ENCODE measurements at places on chromosomes 5 and 9.

DNA sequence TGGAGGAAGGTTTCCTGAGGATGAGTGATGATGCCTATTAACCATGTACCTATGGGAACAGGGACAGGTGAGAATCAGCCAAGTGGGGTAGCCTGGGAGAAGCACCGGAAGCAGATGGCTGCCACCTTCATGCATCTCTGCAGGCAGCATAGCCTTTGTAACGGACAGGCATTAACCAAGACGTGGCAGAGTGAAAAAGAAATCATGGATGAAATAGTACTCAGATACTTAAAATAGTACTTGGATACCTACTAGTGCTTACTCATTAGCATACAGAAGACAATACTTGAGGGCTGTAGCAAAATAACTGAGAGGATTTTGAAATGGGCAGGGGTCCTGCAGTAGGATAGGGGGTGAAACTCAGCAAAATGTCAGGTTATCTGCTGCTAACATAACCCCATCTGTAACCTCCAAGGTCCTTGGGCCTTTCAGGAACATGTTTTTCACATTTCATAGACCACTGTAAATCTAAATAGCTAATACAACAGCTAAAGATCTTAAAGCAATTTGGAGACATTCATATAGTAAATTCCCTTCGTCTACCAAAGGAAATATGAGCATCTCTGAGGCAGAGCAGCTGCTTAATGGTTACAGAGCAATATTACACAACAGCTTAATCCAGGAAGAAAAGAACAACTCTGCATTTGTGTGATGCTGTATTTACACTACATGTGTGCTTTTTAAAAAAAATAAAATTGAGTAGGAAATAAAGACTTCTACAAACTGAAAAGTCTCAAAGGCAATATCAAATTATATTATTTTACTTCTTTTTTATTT lies 154.3 kb downstream of the NFIB start:
- no peak for DNase-seq

DNA sequence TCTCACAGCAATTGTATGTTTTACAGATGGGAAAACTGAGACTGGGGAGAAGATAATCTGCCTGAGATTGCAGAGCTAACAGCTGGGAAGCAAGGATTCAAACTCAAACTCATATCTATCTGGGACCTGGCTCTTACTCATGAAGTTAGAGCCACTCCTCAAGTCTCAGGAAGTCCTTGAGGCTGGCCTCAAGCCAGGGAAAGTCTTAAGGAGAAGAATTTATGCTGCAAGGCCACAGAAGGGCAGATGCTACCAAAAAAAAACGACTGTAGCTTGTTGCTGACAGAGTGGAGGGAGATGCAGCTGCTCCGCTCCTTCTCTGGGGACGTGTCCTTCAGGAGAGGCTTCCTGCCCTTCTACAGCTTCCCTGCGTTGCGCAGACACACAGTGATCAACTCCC lies 39.8 kb downstream of the BARHL1 start:
- no peak for DNase-seq

- no peak for DNase-seq
These were observed 348.0 kb downstream of the NPR3 start for GRCh38 chr5:33059081-33059480.

GRCh38 chr9:4517274-4517673 lies 27.0 kb downstream of the SLC1A1 start:
- DNase-seq = no peak

DNA sequence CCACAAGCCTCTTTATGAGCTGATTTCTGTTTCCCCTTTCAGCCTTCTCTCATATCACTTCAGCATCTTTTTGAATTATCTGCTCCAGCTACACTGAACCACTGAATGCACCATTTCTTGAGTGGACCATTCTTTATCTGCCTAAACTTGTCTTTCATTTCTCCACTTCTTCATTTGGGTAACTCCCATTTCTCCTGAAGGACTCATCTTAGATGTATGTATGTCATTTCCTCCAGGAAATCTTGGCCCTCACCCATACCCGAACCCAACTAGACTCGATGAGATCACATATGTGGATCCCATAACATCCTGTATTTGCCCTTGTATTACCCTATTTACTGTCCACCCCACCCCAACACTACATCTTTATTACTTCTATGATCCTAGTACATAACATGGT lies 249.8 kb downstream of the KIF4B start:
- DNase-seq = no peak

- DNase-seq = no peak
These were observed 2.4 kb upstream of the OR1K1 start for GRCh38 chr9:122797316-122798063.

GRCh38 chr5:134509308-134510040 lies 16.0 kb upstream of the JADE2 start:
- DNase-seq = no peak

GRCh38 chr5:137148159-137148558 lies 351.0 kb downstream of the SPOCK1 start:
- no peak for DNase-seq

DNA sequence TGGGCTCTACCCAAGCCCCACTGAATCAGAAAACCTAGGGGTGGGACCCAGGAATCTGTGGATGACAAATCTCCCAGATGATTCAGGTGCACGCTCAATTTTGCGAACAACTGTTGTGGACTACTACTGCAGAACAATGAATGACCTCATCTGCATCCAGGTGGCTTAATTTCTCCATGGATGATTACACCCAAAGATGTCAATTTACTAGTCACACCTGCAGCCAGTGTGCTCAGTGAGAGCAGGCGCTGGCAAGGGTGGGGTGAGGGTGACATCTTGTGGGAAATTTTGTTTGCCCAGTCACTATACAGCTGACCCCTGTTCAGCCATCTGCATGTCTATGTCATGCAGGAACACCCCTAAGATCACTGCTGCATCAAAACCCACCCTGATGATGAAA lies 118.2 kb downstream of the ENTREP1 start:
- DNase-seq = no peak

GRCh38 chr5:180557217-180557809 lies 34.0 kb downstream of the SCGB3A1 start:
- no peak for DNase-seq

- DNase-seq = no peak
These were observed 19.7 kb downstream of the TUSC1 start for GRCh38 chr9:25658571-25658970.

- DNase-seq = no peak
These were observed 6.0 kb upstream of the PITX1 start for GRCh38 chr5:135040034-135040332.

GRCh38 chr5:2178528-2178927 lies 295.8 kb upstream of the IRX4 start:
- no peak for DNase-seq

DNA sequence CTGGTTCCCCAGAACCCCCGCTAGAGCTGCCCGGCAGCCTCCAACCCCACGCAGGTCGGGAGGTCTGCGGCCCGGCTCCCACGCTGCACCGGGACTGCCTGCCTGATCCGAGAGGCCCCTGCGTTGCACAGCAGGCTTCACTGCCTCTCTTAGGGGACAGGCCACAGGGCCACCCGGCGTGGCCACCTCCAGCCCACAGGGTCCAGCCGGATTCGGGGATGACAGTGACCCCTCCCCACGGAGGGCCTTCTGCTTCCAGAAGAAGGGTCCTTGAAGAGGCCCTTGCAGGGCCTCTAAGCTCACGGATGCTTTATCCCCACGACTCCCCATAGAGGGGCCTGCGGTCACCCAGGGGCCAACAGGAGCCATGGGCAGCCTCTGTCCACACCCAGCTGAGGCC lies 66.1 kb upstream of the PPP1R26 start:
- no peak for DNase-seq

DNA sequence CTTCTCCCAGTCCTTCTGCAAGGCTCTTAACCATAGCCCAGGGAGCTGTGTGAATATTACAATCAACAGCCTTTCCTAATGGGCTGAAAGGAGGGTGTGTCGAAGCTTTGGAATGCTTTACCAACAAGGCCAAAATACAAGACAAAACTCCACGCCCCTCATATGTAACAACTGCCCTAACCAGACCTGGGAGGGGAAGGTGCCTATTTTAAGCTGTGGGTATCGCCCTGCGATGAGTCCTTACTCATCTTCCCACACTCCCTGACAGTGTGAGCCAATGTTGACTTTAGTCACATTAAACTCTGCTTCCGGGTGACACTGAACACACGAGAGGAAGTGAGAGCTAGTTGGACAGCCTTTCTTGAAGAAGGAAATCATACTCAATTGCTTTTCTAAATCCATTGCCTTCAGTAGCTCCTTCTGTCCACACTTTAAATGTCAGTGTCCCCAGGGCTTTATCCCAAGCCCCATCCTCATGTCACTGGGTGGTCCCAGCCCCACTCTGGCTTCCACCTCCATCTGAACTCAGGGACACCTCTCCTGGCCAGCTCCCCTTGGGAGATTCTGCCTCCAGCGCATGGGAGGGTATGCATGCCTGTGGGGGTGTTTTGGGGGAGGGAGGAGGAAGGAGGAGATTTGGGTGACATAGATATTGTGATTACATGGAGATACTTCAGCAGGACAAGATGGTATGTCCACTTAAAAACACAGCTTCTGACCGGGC lies 6.5 kb upstream of the TBC1D9B start:
- DNase-seq = no peak

- no peak for DNase-seq
These were observed 10.5 kb upstream of the LHFPL2 start for GRCh38 chr5:78659114-78659513.
